ENCODE measurements at places on chromosomes 16 and 17.
A peak's percentile ranks its signal among the peaks of the same experiment; 100 is the strongest.

GRCh38 chr17:8001976-8002720 lies at the start of gene GUCY2D:
Gene GUCY2D, plus strand, starts transcription at chr17:8002615. Its CDS starts 433 bp downstream, at chr17:8003048.
- DNase-seq = no peak

- no peak for DNase-seq
Observed at GRCh38 chr17:73465130-73465952, 153.5 kb upstream of the CDC42EP4 start.

GRCh38 chr17:33052856-33053255 lies 61.2 kb downstream of the SPACA3 start:
- DNase-seq = no peak

DNA sequence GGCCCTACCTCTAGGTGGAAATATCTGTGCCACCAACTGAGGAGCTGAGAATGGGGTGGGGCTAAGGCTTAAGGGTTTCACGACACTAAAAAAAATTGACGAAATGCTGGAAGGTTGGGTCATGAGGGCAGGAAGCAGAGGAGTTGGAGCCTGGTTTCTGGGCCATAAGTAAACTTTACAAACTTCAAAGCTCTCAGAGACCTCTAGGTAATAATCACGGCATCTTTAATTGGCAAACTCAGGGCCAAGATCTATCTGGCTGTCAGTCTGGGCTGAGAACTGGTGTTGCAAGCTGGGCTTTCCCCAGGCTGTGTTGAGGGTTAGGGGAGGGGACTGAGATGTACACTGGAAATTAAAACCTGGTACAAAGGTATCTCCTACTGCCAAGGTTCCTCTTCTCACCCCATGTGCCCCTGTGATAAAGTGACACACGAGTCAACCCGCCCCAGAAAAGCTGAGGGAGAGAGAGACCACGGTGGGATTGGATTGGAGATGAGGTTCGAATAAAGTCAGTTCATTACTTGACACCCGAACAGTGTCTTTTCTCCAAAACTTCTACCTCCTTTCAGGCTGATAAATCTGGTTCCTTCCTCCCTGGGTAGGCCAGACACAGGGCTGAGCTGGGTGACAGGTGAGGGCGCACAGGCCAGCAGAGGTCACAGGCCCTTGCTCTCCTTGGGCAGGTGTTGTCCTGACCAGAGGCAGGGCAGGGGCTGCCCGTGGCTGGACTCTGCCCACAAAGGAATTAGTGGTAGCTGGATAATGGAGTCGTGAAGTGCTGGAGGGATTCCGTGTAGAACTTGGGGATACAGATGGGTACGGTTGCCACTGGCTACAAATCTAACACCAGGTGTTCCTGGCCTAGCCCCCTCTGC lies 4.0 kb upstream of the ZNF768 start:
- no peak for DNase-seq

DNA sequence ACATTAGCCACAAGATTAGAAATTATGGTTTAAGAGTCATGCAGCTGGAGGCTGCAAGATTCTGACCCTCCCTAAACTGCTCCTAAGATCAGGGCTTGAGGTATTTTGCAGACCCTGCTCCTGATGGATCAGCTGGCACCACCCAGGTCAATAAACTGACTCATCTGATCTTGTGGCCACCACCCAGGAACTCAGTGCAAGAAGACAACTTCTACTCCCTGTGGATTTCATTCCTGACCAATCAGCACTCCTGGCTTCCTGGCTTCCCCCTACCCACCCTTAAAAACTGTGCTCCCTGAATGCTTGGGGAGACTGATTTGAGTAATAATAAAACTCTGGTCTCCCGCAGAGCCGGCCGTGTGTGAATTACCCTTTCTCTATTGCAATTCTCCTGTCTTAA lies 25.0 kb upstream of the MILR1 start:
- no peak for DNase-seq

- no peak for DNase-seq
Observed at GRCh38 chr17:35064516-35065215, 1.2 kb upstream of the RFFL start.

- DNase-seq = no peak
Observed at GRCh38 chr16:66902648-66903543, 15.8 kb downstream of the CDH16 start.

DNA sequence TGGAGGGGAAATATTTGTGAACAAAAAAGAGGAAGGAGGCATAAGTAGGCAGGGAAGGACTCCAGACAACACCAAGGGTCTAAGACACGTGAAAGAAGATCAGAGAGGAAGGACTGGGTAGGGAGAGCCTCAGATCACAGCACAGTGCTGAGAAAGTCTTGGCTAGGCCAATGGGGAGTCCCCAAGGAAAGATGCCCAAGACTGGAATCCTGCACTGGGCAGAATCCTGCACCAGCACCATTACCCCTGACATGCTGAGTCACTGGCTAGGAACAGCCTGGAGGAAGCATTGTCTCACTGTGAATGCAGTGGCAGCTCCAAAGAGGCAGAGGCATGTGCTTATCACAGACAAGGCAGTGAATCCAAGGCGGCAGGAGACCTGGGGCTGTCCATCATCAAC lies 19.2 kb downstream of the CLEC19A start:
- DNase-seq = no peak

- DNase-seq = no peak
Observed at GRCh38 chr17:74417178-74418045, 14.5 kb upstream of the GPRC5C start.

DNA sequence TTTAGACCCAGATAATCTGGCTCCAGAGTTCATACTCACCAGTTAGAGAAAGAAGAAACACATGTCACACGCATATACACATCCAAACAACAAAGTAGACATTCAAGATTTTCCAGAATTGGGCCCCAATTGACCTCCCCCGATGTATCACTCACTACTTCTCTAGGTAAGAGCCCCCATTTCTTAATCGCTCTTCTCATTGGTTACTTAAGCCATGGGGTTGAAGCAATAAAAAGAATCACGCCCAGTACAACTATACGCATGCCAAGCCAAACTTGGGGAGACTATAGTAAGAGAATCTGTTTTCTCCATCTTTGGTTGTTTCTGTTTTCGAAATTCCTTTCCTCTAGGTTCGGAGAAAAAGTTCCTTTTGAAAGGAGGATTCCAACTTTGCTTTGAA lies 565 bp downstream of the DDX52 start:
- peak; percentile 3 for DNase-seq

GRCh38 chr17:52395308-52395707 lies 236.8 kb upstream of the CA10 start:
- no peak for DNase-seq

GRCh38 chr16:13766334-13766733 lies 153.6 kb upstream of the ERCC4 start:
- no peak for DNase-seq

GRCh38 chr17:20315821-20316220 lies 151.5 kb downstream of the LGALS9B start:
- DNase-seq = no peak

DNA sequence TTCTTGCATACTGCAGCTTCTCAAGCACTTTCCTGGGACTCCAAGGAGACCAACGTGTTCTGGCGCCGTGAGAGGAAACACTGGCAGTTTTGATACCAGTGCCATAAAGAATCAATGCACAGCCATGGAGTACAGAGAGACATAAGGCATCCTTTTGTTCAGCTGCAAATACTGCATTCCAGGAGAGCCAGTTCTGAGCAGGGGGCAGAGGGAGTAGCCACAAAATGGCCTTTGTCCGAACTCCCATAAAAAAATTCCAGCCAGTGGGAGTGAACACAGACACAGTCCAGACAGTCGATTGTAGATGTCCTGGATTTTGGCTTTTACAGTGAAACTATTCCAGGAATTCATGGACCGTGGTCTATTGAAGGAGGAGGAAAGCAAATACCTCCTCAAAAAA lies 36.2 kb upstream of the TEKT3 start:
- DNase-seq = no peak

DNA sequence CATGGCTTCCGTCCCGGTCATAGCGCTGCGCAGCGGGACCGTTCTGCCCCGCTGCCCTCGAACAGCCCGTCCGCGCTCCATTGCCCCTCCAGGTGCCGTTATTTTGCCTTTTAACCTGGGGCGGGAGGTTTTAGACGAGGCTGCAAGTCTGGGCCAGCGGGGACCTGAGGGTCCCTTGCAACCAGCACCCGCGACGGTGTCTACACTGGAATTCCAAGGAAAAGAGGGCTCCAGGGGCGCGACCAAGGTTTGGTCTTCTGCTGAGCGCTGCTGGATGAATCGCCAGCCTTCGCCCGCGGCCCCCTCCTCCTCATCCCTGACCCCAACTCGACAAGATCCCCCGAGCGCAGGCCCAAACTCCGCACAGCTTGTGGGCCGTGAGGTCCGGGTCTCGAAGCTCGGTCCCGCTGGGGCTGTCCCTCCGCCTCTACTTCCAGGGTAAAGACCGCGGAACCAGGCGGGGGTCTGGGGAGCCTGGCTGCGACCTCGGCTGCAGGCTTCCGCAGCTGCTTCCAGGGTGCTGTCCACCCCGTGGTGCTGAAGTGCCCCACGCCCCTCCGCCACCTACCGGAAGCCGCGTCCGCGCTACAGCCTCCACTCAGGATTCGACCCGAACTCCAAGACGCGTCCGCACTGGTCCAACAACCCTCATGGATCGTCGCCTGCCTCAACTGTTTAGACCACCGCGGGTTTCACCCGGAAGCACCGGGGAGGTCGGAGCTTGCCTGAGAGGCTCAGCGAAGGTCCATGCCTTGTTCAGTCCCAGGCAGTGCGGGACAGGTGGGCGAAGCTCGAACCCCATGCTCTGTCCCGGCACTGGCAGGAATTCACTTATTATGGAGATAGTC lies 10.1 kb upstream of the CA4 start:
- DNase-seq = peak; percentile 72

All from activated naive CD4-positive, alpha-beta T cell treated with anti-CD3 and anti-CD28 coated beads, Interleukin-2, amount 50 U/mL, for 72 hours (primary cell).